COLO829 (cell line): ENCODE measurements at places on chromosomes 3 and 15.

- DNase-seq: no peak
Observed at GRCh38 chr3:157199841-157200240, 39.9 kb upstream of the CCNL1 start.

DNA sequence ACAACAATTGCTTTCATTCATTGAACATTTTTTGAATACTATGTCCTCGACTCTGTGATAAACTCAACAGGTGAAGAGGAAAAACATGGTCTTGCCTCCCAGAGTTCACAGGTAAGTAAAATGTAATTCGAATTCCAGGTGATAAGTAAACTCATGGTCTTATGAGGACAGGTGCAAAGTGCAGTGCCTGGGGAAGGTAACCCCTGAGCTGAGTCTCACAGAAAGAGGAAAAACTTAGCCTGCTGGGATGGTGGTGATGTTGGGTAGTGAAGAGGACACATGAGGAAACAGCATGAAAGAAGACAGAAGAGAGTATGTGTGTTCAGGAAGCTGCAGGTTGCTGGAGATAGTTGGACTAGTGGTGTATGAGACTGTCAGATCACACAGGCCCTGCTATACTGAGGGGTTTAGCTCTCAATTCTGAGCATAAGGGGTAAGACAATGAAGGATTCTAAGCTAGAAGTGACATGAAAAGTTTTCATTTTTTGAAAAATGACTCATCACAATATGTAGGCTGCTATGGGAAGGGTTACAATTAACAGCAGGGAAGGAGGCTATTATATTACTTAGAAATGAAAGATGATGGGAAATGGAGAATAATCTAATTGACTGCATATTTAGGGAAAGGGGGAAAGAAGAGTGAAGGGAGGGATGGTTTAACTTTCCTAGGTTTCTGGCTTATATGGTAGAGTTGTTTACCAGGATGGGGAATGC, 111.3 kb downstream of the ISL2 start:
- no peak for DNase-seq

DNA sequence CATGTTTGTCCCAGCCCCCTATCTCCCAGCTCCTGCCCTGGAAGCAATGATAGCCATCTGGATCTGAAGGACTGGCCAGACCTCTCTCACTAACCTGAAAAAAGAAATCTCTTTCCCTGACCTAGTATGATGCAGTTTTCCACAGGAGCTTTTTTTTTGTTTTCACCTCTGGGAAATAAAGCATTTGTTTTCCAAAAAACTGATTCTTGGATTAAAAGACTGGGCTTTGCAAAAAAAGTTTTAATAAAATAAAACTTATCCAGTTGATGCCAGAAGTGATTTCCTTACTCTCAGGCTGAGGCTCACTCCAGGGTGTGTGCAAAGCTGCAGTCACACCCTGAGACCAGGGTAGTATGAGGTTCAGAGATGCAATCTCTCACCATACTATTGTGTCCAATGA, 104.0 kb downstream of the RYK start:
- no peak for DNase-seq

DNA sequence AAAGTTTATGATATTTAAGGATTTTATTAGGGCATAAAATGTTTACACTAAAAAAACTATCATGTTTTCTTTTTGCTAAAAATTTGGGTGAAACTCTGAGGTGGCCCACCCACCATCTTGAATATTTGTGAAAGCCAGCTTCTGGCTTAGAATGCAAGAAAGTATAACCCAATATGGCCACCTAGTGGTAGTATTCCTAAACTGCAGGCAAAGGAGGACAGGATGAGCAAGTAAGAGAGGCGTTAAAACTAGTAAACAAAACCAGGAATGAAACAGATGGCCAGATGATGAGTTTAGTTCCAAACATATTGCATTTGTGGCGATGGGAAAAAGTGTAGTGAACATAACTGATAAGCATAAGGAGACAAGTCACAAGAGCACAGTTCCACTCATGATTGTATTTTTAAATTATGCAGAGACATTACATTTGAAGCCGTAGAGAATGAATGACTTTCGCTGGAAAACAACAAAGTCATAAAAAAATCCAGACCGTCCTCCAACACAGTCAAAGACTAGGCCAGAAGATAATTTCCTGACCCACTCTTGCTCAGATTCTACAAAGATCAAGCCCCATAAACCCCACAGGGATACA, 103.3 kb upstream of the PRTG start:
- DNase-seq: peak; percentile 50

GRCh38 chr3:185350841-185351240, 12.1 kb upstream of the MAP3K13 start:
- no peak for DNase-seq

DNA sequence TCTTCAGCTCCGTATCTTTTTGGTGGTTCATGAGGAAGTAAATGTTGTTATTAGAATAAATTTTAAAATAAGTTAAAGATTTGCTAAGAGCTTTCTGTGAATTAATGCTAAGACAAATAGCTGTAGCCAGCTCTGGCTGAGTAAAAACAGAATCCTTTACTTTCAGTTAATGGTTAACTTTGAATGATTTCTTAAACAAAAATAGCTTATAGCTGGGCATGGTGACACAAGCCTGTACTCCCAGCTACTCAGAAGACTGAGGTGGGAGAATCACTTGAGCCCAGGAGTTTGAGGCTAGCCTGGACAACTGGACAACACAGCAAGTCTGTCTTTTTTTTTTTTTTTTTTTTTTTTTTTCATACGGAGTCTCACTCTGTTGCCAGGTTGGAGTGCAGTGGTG, 25.0 kb downstream of the TCAIM start:
- DNase-seq: no peak

DNA sequence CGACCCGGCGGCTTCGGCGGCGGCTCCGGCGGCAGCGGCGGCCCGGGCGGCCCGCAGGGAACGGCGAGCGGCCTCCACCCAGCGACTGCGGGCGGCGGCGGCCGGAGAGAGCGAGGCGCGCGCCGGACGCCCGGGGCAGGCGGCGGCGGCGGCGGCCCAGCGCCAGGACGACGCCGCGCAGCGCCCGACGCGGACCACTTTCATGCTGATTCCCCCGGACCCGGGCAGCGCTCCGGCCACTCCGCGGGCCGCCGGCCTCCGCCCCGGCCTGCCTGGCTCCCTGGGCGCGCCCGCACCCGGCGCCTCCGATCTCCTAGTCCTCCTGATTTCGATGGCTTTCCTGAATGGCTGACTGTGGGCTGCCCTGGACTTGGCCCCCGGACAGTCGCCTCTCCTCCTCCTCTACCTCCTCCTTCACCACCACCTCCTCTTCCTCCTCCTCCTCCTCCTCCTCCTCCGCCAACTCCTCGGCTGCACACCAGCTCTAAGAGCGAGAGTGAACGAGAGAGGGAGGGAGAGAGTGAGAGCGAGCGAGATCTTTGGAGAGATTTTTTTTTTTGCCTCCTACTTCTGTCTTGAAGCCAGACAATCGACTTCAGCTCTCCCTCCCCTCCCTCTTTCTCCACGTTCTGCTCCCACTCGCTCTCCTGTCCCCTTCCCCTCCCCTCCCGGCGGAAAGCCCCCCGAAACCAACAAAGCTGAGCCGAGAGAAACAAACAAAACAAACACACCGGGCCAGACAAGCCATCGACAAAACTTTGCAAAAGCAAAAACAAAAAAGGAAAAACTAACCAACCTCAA, 844 bp downstream of the NR2F2 start:
- no peak for DNase-seq

DNA sequence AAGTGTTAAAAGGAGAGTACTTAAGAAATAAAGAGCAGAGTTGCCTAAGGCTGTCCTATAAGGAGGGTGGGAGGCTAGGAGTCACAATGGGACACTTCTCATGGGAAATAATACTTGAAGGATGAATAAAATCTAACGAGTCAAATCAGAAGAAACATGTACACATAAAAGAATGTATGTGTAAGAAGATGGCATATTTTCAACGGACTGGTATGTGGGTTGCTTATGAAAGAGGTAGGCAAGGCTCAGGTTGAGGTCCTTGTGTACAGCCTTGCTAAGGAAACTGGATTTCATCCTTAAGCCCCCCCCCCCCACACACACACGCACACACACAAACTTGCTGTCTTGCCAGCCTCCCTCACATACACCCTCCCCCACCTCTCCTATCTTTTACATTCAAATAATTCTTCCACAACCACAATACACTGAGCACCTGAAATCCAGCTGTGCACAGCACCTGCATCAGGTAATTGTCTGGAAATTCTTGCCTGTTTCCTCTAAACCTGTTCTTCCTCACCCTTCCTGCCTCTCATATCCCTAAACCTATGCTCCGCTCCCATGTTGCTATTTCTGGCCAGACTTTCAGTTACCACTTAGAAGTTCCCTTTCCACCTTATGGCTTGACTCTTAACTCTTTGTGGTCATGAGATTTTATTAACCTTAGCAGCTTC, 79.2 kb downstream of the FMN1 start:
- DNase-seq: no peak

GRCh38 chr15:74497584-74497983, 36.6 kb upstream of the UBL7 start:
- no peak for DNase-seq

- DNase-seq: no peak
Observed at GRCh38 chr15:96213896-96214295, 116.6 kb upstream of the NR2F2 start.

- DNase-seq: peak; percentile 100
Observed at GRCh38 chr3:134366928-134367811, 7.1 kb downstream of the AMOTL2 start.

GRCh38 chr3:153348457-153349107, 186.6 kb downstream of the RAP2B start:
- DNase-seq: peak; percentile 76

- DNase-seq: no peak
Observed at GRCh38 chr15:57647791-57648130, 56.1 kb downstream of the MYZAP start.

GRCh38 chr3:31895471-31895870, 85.6 kb downstream of the OSBPL10 start:
- no peak for DNase-seq

- DNase-seq: no peak
Observed at GRCh38 chr15:50753463-50753862, 12.0 kb downstream of the SPPL2A start.

DNA sequence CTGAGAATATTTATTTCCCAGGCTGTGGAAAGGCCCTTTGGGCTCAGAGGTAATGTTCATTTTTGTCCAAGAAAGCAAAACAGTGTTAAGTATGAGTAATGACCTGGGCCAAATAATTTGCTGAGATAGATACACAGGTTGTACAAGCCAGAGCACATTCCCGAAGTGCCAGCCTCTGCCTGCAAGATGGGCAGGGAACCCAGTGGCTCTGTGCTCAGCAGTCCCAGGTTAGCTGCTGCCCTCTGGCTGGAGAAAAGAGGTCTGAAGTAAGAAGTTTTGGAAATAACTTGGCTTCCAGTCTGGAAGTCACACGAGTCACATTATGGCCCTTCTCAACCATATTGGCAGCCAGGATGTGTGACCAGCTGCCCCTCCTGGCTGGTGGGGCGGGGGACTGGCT, 20.2 kb downstream of the MYZAP start:
- DNase-seq: no peak

DNA sequence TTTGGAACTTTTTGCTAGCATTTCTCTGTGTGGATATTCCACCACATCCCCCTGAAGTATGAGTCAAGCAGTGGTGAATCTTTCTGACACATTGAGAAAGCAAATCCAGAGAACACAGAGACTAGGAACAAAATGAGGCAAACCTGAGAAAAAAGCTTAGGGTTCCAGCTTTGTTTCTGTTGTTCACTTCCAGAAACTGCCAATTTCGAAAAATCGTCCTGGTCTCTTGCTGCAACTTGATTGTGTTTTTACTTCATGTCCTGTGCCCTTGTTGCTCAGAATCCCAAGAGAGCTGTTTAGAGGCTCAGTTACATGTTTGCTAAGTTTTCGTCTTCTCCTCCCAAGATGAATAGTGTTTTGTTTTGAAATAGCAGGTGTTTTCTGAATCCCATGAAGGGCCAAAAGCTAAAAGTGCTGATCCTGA, 13.7 kb downstream of the MAP2K1 start:
- no peak for DNase-seq

- no peak for DNase-seq
Observed at GRCh38 chr15:99148851-99149276, 44.0 kb downstream of the SYNM start.

DNA sequence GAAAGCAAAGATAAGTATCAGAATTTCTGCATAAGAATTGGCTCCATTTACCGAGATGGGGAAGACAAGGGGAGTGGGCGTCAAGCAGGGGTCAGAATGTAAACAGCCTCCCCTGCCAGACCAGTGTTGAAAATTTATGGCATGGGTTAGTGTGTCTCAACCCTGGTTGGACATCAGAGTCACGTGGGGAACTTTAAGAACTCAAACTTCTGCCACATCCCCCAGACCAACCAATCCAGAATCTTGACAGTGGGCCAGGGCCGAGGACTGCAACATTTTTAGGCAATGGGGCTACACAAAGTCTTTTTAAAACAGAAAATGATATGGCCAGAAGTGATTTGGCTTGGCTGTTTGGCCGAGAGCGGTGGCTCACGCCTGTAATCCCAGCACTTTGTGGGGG, 14.3 kb upstream of the MASP1 start:
- DNase-seq: no peak

- no peak for DNase-seq
Observed at GRCh38 chr3:78604341-78604740, 1163.5 kb downstream of the ROBO1 start.

DNA sequence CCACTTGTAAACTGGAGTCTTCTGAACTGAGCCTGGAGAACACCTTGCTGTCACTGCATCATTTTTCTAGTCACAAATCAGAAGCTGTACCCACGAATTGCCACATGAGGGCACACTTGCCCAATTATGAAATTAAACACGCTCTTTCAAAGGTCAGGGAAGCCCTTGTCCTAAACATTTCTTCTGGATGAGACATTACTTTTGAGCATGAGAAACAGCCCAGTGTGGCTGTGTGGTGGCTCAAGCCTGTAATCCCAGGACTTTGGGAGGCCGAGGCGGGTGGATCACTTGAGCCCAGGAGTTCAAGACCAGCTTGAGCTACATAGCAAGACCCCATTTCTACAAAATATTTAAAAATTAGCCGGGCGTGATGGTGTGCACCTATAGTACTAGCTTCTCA, 27.5 kb upstream of the CFAP161 start:
- peak; percentile 68 for DNase-seq

DNA sequence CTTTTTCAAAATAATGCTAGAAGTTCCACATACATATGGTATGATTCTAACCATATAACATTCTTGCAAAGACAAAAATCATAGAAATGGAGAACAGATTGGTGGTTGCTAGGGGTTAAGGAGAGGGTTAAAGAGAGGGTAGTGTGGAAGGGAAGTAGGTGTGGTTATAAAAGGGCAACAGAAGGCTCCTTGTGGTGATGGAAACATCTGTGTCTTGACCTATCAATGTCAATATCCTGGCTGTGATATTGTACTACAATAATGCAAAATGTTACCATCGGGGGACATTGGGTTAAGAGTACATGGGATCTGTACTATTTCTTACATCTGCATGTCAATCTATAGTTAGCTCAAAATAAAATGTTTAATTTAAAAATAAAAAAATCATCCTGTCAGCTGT, 67.8 kb upstream of the FSIP1 start:
- no peak for DNase-seq

- no peak for DNase-seq
Observed at GRCh38 chr15:58520464-58520863, 88.7 kb downstream of the LIPC start.

- no peak for DNase-seq
Observed at GRCh38 chr15:34434627-34435305, 2.8 kb downstream of the GOLGA8A start.
